ENCODE measurements at places on chromosomes 2 and 18.

GRCh38 chr18:23134780-23135549 is at the start of gene CABLES1:
Gene CABLES1 (plus strand): TSS chr18:23135485. CDS start chr18:23135763, 278 bp downstream.
- DNase-seq: peak; percentile 74

DNA sequence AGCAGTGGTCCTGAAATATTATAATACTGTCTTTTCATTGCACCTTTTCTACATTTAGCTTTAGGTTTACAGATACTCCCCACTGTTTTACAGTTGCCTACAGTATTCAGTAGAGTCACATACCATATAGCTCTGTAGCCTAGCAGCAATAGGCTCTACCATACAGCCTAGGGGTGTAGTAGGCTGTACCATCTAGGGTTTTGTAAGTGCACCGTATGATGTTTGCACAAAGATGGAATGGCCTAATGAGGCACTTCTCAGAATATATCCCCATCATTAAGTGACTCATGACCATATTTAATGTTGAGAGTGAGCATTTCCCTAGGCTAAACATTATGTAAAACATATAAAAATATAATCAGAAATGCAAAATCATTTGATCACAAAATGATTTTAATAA is 511.3 kb upstream of the RAB12 start:
- no peak for DNase-seq

- DNase-seq: no peak
These were observed 37.8 kb upstream of the STAT4 start for GRCh38 chr2:191188550-191189093.

DNA sequence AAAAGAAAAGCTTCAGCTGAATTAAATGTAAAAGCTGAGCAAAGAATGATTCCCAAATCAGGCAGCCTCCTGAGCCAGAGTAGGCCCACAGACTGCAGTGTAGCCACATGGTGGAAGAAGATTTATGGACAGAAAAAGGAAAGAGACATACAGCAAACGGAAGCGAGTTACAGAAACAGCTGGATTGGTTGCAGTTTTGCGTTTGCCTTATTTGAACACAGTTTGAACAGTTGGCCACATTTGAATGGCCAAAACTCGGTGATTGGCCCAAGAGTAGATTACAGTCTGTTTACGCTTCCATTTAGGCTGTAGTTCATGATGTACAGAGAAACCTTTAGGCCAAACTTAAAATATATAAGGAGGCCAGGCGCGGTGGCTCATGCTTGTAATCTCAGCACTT is 35.1 kb downstream of the SH2D6 start:
- DNase-seq: no peak

DNA sequence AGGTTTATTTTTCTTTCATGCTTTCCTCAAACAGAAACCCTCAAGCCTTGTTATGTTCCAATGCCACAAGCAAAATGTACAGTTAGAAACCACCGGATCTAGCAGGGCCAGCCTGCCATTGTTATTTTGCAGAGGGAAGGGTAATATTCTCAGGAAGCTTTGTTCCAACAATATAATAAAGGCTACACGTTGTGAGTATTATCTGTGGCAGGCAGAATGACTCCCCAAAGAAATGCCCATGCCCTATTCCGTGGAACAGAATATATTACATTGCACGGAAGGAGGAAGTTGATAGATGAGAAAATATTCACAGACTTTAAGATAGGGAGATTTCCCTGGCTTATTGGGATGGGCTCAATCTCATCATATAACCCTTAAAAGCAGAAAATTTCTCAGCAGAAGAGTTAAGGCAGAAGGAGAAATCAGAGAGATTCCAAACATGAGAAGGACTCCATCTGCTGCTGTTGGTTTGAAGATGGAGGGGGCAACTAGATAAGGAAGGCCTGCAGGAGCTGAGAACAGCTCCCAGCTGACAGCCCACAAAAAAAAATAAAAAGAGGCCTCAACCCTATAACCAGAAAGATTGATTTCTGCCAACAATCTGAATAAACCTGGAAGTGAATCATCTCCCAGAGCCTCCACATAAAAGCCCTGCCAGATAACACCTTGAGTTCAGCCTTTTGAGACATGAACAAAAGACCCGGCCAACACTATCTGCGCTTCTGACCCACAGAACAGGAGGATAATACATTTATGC is 466.6 kb downstream of the LPIN1 start:
- DNase-seq: no peak

GRCh38 chr2:195106681-195107380 is 550.2 kb upstream of the SLC39A10 start:
- DNase-seq: no peak

GRCh38 chr18:25016666-25017065 is 335.3 kb downstream of the ZNF521 start:
- DNase-seq: peak; percentile 79

DNA sequence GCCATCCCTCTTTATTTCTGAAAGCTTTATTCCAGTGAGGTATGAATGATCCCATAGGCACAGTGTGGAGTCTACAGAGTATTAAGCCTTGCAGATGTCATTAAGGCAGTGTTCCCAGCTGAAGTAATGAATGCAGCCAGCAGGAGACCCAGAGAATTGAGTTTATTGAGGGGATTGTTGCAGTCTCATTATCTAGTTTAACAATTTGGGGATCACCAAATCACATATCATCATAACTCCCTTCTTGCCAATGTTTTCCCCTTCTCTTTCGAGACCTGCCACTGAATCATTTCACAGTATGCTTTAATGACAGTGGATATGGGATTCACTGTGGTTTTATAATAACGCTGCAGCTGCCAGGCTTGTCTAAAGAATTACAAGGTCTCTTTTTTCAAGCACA is 249.3 kb upstream of the FSHR start:
- no peak for DNase-seq

DNA sequence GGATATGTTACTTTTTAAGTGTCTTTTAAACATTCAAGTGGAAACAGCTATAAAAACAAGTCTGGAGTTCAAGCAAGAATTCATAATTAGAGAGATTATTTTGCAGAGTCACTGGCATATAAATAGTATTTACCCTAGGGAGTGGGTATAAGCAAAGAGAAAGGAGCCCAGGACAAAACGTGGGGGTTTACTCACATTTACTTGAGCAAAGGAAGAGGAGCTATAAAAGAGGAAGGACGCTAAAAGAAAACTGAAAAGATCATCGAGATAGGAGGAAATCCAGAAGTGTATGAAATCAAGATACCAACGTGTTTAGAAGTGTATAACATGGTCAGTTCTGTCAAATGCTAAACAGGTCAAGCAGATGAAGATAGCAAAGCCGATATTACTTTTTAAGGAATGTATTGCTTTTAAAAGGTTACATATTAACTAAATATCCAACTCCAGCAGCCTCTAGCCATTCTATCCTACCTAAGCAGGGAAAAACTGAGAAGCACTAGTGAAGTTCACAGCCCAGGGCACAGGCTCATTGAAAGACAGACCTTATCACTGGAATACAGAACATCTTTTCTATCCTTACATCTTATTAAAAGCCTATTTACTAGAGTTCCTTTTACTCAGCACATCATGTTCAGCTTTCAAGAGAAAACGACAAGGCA is 8.6 kb downstream of the KANSL1L start:
- no peak for DNase-seq

- DNase-seq: peak; percentile 25
These were observed 6.9 kb upstream of the STAT1 start for GRCh38 chr2:191020742-191021381.

DNA sequence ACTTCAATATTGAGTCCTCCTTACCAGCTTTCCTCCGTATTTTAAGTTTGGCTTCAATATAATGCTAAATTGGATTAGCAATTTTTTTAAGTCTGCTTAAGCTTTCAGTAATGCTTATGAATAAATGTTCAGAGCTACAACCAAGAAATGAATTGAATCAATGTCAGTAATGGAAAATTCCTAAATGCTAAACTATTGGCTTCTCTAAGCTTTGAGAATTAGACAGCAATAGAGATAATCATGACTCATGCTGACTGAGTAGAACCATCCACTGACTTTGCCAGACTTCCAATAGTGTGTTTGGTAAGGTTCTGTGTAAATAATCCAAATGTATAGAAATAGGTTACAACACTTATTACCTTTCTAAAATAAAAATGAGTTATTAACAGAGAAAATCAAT is 8.9 kb upstream of the PDE1A start:
- no peak for DNase-seq

DNA sequence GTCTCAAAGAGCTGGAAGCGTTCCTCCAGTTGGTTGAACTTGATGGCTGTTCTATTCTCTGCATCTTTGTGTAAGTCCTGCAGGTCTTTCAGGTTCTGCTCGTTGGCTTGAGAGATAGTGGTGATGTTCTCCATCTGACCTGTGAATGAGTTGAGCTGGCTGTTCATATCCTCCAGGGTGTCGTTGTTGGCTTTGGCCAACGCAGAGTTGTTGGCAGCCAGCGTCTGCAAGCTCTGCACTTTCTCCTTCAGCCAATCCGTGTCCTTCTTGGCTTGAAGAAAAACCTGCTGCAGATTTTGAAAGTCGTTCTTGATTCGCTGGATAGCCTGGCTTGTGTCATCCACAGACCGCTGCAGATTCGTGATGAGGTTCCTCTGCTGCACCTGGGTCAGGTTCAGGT is 78.8 kb upstream of the THOC1 start:
- DNase-seq: peak; percentile 40

GRCh38 chr2:216765761-216766262 is 70.5 kb upstream of the IGFBP5 start:
- DNase-seq: no peak

DNA sequence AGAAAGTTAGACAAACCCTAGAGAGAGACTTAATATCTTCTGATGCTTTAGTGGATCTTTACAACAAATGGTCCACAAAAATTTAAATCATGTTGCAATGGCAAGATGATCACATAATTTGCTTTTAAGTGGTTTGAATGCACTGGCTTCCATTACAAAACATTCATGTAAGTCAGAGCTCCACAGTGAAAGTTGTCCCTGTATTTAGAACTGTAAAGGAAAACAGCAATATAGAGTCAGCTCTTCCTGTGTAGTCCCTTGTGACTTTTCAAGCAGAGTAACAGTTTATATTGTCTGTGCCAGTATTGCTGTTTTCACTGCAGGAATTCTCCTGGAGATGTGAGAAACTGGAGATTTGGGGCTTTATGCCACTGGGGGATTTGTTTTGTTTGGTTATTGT is 77.7 kb downstream of the MEIS1 start:
- DNase-seq: no peak

DNA sequence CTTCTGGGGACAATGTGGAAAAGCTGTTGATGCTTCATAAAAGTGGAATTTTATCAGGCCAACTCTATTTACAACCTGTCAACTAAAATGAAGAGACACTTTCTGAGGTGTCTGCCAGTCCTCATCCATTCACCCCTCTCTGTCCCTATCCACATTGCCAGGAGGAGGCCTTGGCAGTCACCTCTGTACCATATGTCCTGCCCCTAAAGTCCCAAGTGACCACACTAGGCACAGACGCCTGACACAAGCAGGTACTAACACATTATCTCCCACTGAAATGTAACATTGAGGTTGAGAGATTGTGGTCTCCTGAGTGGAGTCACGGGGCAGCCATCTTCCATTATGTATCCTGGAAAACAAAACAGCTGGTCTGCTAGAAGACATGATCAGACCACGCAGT is 71.4 kb downstream of the OSBPL1A start:
- DNase-seq: no peak

DNA sequence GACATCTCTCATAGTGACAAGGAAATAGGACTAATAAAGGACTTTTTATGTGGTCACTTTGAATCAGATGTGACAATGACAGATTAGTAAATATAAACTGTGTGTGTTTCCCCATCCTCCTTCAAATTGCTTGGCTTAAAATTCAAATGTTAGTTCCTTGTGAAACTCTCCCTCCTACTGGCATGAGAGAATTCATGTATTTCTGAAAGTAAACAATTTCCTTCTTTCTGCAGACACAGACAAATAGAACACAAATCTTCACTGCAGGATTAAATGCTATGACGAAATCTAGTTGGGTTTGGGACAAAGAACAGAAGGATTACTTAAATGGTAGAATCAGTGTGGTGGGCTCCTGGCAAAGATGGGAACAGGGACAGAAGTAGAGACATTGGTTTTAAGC is 328.7 kb upstream of the FAM98A start:
- no peak for DNase-seq

DNA sequence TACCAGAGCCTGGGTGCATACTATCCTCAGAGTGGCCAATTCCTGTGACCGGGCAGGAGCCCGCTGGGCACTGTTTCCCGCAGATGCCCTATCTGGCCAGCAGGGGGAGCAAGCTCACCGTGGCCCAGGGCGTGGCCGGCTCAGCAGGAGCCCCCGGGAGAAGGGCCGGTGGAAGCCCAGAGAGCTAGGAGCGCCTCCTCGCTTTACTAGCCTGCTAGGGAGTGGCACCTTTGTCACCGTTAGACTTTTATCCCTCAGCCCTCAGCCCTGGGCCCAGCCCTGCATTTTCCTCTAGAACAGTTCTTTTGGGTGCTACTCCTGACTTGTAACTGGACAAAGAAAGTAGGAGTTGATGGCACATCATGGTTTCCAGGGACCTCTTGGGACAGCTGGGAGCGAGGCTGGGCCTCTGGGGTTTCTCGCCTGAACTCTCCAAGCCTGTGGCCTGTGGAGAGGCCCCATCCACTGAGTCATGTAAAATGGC is 24.0 kb downstream of the TMEM177 start:
- DNase-seq: peak; percentile 73

GRCh38 chr2:145626301-145626700 is 1106.4 kb upstream of the ZEB2 start:
- no peak for DNase-seq

DNA sequence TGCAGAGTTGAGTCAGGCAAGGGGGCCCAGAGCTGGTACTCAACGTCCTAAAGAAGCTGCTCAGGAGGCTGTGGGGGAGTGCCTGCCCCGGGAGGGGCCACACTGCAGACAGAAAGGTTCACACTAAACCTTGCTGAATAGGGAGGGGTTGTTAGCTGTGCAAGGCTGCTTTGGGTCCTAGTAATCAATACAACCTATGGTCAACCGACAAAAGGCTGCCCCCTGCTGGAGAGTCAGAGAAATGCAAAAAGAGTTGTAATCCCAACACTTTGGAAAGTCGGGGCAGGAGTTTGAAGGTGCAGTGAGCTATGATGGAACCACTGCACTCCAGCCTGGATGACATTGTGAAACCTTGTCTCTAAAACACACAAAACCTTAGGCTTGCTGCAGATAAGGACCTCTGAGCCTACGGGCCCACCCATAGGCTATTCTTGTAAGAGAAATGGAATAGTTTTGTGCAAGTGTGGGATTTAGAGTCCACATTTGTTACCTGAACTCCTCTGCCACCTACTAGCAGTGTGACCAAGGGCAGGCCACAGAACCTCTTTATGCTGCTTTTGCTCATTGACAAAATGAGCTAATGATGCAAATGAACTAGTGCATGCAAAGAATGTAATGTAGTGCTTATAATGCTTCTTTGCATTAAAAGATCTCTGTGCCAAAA is 81.5 kb downstream of the PRPF40A start:
- peak; percentile 66 for DNase-seq

DNA sequence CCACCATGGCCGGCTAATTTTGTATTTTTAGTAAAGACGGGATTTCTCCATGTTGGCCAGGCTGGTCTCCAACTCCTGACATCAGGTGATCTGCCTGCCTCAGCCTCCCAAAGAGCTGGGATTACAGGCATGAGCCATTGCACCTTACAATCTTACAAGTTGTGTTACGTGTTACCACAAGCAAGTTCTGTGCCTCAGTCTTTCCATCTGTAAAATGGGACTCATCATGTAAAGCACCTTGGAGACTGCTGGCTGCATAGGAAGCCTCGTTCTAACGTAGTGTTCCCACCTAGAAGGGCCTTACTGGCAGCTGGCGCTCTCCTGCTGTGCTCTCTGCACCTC is 10.0 kb downstream of the DNAJB2 start:
- DNase-seq: no peak

Data from testis (tissue), 5 donors.